ENCODE measurements at places on chromosomes 11 and 22.

- peak; percentile 75 for DNase-seq
These were observed 21.8 kb upstream of the SNX32 start for GRCh38 chr11:65811764-65812475.

- no peak for DNase-seq
These were observed 79.5 kb upstream of the SLC25A18 start for GRCh38 chr22:17483688-17484372.

DNA sequence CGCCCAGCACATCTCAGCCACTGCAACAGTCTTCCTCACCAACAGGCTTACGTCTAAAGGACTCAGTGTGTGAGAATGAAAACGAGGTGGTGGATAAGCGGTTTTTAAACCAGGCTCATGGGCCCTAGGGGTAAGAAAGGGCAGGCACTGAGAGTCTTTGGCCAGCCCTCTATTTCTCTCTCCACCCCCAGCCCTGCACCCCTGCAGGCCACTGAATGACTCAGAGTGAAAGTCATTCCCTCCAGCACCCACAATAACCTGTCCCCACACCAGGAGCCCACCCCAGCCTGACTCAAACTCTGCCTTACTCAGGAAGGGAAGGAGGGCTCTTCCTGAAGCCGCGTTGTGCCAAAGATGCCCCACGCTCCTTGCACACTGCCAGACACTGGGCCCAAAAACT lies 72.0 kb downstream of the LARGE1 start:
- no peak for DNase-seq

GRCh38 chr11:95877291-95877690 lies 46.6 kb downstream of the MTMR2 start:
- DNase-seq = no peak

- no peak for DNase-seq
These were observed 206.0 kb downstream of the BRD1 start for GRCh38 chr22:49621601-49622210.
